CD4-positive, alpha-beta T cell treated with Interleukin-4 for 1 hour (primary cell): ENCODE measurements at places on chromosomes 6 and 20.

DNA sequence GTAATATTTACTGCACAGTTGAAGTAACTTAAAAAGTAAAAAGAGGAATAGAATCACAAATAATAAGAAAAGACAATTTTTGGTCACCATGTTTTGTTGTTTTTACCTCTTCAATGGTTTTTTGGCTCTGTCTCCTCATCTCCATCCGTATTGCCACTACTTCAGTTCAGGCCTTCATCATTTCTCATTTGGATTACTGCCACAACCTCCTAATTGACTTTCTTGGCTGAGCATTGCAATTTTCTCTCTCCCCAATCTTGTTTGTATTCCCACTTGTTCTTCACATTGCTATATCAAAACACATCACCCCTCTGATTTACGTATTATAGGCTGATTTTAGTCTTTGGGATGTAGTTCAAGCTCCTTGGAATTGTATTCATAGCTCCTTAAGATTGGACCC is 161.7 kb downstream of the GRM1 start:
- DNase-seq = no peak

GRCh38 chr6:22590423-22590822 is 21.1 kb downstream of the HDGFL1 start:
- no peak for DNase-seq

DNA sequence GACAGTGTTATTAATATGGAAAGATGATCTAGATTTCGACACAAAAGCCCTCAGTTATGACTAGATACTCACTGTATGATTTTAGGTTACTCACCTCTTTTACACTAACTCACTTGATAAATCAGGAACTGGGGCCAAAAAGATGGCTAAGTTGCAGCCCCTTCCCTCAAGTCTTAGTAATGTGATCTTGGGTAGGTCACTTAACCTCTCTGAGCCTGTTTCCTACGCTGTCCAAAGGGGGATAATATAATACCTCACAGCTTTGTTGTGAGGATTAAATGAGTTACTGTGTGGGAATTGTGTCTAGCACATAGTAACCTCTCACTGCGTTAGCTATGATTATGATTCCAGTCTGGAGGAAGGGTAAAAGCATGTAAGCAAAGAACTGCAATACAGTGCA is 1.3 kb downstream of the TTI1 start:
- no peak for DNase-seq

DNA sequence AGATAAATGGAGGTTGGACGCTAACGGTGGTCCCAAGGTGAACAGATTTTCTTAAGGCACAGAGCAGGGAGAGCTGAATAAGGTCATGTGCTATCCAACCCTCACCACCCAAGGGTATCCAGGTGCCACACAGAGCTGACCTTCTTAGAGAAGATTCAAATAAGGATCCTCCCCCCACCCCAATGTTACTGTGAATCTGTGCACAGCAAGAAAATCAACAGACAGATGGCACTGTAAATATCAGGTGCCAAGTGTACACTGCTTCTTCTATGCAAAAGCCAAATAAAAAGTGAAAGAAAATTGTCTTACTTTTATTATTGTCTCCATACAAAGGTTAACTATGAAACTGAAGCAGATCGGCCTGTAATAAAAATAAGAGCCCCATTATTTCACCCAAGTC is 96.9 kb downstream of the PAK5 start:
- DNase-seq = no peak

GRCh38 chr20:60031107-60031506 is 72.9 kb downstream of the CDH26 start:
- no peak for DNase-seq

DNA sequence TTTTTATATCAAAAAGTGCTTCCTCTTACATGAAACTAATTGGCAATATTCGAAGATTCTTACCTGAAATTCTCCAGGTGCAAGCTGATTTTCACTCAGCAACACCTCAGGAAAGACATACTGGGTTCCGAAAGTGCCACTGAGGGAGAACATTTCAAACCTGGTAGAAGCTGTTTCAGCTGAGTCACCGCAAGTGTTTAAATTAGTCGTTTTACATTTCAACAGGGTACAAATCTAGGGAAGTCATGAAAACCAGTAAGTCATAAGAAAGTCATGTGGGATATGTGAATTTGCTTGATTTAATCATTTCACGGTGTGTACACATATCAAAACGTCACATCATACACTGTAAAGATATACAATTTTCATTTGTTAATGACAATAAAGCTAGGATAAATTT is 25.3 kb upstream of the TAAR1 start:
- no peak for DNase-seq

GRCh38 chr20:62838128-62838891 is 21.5 kb downstream of the COL9A3 start:
- DNase-seq = peak; percentile 40

- DNase-seq = no peak
Observed at GRCh38 chr6:140043357-140043756, 668.9 kb upstream of the CITED2 start.

DNA sequence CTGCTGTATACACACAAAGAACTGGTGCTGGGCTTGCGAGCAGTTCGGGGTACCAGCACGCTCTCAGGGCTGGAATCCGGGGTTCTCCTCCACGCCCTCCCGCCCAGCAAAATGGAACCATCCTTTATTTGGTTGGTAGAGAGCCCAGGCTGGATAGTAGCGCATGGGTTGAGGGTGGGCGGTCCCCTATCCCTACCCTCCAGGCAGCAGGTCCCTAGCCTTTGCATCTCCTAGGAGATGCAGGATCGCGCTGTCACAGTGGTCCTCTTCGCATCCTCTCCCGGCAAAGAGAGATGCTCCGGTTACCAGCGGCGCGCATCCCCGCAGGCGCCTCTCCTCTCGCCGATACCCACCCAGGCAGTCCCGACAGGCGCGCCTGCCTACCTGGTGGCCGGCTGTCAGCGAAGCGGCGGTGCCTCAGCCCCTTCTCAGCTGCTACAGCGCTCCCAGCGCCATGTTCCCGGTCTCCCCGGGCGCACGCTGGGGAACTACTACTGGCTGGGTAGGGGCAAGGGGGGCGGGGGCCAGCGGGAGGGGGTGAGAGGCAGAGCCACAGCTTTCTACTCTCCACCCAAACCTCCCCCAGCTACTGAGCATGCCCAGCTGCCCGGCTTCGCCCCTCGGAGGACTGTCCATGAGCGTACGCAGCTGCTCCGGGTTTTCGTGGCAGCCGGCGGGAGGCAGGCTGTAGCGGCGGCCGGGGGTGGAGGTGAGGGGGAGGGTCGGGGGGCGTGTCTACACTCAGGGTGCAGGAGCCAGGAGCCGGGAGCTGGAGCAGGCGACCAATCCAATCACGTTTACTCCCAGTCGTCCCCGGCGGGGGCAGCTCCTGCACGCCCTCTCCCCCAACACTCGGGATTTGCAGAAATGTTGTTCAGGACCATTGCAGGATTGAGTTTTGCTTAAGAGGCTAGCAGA is at the start of gene PAK5:
Gene PAK5, minus strand, starts transcription at position 699 of the 918 bp plus-strand sequence. CDS start 194,748 bp downstream, outside the sequence.
- no peak for DNase-seq

DNA sequence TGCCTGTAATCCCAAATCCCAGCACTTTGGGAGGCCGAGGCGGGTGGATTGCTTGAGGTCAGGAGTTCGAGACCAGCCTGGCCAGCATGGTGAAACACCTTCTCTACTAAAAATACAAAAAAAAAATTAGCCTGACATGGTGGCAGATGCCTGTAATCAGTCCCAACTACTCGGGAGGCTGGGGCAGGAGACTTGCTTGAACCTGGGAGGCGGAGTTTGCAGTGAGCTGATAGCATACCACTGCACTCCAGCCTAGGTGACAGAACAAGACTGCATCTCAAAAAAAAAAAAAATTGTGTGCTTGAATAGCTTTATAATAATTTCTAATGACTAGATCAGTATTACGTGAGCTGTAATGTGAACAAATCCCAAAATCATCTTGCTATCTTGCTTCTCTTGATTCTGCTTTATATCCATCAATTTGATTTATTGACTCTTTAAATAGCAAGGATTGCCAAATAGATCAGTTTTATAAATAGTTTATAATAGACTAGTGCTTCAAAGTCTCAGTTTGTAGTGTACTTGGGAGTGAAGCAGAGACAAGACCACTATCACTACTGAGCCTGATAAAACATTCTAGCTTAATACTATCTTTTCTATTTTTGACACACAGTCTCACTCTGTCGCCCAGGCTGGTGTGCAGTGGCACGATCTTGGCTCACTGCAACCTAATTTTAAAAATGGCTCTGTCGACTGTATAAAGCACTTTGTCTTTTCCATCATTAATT is 7.1 kb downstream of the AMD1 start:
- DNase-seq = no peak

GRCh38 chr6:41021832-41022231 is 17.2 kb downstream of the UNC5CL start:
- DNase-seq = no peak

GRCh38 chr6:166005401-166005943 is 162.2 kb downstream of the TBXT start:
- DNase-seq = no peak

GRCh38 chr6:152948150-152948768 is 34.6 kb downstream of the FBXO5 start:
- no peak for DNase-seq

- no peak for DNase-seq
Observed at GRCh38 chr6:121020656-121021055, 313.6 kb downstream of the TBC1D32 start.
